Memory B cell (primary cell): ENCODE measurements at places on chromosomes 4 and X.

DNA sequence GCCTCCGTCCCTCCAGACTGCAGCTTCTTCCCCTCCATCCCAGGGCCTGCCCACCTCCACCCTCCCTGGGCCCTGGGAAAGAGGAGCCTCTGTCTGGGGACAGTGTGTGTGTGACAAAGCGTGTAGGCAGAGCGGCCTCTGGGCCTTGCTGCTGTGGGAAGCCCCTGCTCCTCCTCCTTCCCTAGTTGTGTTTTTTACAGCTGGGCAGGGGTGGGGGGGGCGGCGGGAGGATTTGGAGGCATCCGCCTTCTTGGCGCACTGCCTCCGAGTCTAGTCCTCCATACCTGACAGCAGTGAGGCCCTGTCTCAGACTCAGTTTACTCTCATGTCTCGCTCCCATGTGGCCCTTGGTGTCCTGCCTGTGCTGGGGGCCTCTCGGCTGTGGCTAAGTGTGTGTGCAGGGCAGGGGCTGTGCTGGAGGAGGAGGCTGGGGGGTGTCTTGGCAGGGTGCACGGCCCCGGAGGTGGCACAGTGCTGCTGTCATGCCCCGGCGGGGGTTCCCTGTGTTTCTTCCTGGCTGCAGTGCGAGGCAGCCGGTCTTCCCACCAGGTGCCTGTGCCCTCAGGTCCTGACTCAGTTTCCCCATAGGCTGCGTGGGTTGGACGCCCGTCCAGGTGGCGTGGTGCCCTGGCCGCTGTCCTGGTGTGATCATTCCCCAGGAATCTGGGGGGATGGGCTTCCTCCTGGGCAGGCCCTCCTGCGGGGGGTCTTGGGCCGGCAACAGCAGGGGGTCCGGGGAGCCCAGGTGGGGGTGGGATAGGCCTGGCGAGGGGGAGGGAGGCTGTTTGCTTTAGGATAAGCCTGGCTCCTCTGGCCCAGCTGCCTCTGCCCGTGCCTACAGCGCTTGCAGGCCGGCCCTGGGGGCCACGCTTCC is 7.0 kb downstream of the FGFRL1 start:
- no peak overlapping the region for H3K4me3 ChIP-seq
- H3K4me1 ChIP-seq = peaks cover 6% of the 10 kb centered on the region
- no peak for DNase-seq
- no peak overlapping the region for H3K27ac ChIP-seq
- peaks cover 1% of the 10 kb centered on the region for H3K27me3 ChIP-seq
- no peaks in the 10 kb centered on the region for H3K36me3 ChIP-seq

GRCh38 chr4:86132468-86132867 is 227.4 kb downstream of the MAPK10 start:
- H3K27ac ChIP-seq = no peak overlapping the region
- no peaks in the 10 kb centered on the region for H3K27me3 ChIP-seq
- DNase-seq = no peak
- no peaks in the 10 kb centered on the region for H3K4me1 ChIP-seq
- H3K36me3 ChIP-seq = no peaks in the 10 kb centered on the region

DNA sequence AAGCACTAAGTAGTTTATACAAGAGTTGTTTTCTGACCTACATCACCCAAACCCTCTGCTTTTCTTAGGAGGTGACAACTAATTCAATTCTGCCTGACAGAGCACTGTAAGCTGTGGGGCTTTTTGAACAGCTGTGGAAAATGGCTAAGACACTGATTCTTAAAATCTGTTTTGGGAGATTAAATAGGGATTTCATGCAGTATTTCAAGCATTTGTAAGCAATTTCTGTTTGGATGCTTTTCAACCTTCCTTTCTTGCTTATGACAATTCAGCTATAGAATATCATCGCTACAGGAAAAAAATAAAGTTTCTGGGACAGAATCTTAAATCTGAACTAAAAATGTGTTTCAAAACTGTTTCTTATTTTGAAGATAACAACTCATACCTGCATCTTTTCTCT is 459.5 kb downstream of the RAPGEF2 start:
- no peaks in the 10 kb centered on the region for H3K36me3 ChIP-seq
- no peak overlapping the region for H3K4me3 ChIP-seq

GRCh38 chrX:38770152-38770551 is 31.1 kb upstream of the MID1IP1 start:
- no peaks in the 10 kb centered on the region for H3K36me3 ChIP-seq
- DNase-seq = no peak
- peaks cover 2% of the 10 kb centered on the region for H3K27me3 ChIP-seq
- H3K27ac ChIP-seq = no peak overlapping the region
- H3K4me3 ChIP-seq = no peak overlapping the region

GRCh38 chrX:153780678-153781427 is at the start of gene SRPK3:
Gene SRPK3, plus strand, starts transcription at chrX:153781041. Its CDS starts 46 bp downstream, at chrX:153781087.
- peaks cover 7% of the 10 kb centered on the region for H3K27me3 ChIP-seq
- H3K27ac ChIP-seq = no peak within 1 kb of the TSS
- no peak for DNase-seq
- H3K4me3 ChIP-seq = peak within 1 kb of the TSS; percentile 4

DNA sequence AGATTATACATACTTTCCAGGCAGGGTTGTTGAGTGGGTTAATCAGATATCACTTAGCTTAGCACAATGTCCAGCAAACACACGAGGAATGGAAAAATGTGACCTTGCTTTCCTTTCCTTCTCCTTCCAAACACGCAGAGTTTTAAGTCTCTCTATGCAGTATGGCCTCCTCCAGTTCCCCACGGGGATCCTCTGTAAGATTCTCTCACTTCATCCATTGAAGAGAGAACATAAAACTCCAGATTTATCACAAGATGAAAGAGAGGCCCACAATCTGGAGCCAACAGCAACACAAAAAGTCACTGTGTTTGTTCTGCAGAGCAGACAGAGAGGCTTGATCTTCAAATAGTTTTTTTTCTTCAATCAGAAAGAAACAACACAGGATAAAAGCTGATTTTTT is 336.8 kb upstream of the CLNK start:
- DNase-seq = no peak
- H3K27ac ChIP-seq = no peak overlapping the region
- H3K4me3 ChIP-seq = no peak overlapping the region
- H3K4me1 ChIP-seq = peaks cover 5% of the 10 kb centered on the region
- H3K27me3 ChIP-seq = no peaks in the 10 kb centered on the region

DNA sequence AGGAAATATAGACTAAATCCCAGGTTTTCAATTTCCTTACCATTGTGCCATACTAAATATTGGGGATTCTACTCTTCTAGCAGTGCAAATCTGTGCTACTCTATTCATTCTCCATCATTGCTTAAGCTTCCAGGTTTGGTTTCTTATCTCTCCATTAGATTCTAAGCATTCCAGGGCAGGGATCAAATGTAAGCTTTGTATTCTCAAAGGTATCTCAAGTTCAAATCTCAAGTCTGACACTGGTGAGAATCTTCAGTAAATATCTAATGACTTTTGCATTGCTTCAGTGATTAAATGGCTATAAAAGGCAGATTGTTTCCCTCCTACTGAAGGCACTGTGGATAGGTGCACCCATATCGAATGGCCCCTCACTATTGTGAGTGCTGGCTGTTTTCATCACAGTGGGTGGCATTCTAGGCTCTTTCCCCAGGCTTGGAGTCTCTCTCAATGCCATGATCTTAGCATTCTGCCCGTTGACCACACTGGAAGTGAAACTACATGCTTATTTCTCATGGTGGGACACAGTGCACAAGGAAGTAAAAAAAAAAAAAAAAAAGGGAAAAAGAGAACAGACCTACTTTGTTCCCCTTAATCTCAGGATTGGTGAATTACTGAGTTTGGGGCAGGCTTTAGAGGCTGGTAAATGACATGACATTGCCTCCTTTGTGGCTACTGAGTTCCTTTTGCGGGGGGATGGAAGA is 28.7 kb downstream of the FAM9C start:
- DNase-seq = no peak
- no peaks in the 10 kb centered on the region for H3K27me3 ChIP-seq
- peaks cover 28% of the 10 kb centered on the region for H3K4me1 ChIP-seq
- H3K4me3 ChIP-seq = peak overlapping the region; percentile 21

DNA sequence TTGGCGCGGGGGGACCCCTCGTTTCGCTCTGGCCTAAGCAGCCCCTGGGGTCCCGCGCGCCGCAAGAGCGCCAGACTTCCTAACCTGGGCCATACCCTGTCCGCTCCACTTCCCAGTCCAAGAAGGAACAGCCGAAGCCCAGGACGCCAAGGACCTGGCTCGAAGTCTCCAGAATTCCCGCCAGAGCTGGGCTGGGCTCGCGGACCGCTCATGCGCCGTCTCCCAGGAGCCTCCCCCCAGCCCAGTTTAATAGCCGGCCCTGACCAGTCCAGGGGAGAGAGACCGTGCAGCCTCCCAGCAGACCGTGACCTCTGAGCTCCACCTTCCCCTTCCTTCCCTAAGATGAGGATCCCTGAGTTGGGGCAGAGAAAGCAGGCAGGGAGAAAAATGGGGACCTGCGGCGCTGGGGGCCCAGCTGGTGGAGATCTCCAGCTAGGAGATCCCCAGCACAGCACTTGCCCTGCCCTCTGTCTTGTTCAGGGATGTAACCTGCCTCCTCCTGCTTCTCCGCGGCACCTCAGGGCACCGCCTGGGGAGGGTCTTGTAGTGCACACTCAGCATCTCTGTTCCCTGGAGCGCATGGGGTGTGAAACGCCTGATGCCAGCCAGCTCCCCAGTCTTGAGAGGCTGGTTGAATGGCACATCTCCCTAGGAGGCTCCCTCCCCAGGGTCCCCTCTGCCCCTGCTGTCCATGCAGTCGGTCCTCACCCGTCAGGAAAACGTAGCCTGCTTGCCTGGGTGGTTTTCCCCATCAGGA is 1.2 kb upstream of the LETM1 start:
- peaks cover 7% of the 10 kb centered on the region for H3K36me3 ChIP-seq
- peak overlapping the region; percentile 82 for H3K4me3 ChIP-seq

- no peak for DNase-seq
- peaks cover 4% of the 10 kb centered on the region for H3K36me3 ChIP-seq
- H3K4me1 ChIP-seq = peaks cover 2% of the 10 kb centered on the region
- no peak overlapping the region for H3K27ac ChIP-seq
- H3K27me3 ChIP-seq = peaks cover 6% of the 10 kb centered on the region
- H3K4me3 ChIP-seq = no peak overlapping the region
These were observed 81.7 kb downstream of the RELL1 start for GRCh38 chr4:37604461-37604860.

DNA sequence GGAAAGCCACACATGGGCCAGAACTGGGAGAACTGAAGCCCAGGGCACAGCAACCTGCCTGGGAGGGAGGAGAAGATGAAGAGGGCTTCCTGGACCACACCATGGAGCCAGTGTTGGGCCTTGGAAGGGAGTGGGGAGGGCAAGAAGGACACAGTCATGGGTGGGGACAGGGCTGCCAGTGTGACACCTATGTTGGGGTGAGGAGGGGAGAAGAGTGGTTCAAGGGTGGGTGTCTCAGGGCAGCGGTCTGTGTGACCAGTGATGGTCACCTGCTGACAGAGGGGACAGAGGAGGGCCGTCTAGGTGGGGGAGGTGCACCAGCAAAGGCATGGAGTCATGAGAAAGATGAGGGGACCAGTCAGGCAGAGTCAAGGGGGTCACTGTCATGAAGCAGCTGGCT is 13.8 kb downstream of the MAGED2 start:
- peaks cover 7% of the 10 kb centered on the region for H3K27me3 ChIP-seq
- H3K4me1 ChIP-seq = peaks cover 8% of the 10 kb centered on the region
- peaks cover 1% of the 10 kb centered on the region for H3K36me3 ChIP-seq
- no peak overlapping the region for H3K27ac ChIP-seq
- H3K4me3 ChIP-seq = no peak overlapping the region

DNA sequence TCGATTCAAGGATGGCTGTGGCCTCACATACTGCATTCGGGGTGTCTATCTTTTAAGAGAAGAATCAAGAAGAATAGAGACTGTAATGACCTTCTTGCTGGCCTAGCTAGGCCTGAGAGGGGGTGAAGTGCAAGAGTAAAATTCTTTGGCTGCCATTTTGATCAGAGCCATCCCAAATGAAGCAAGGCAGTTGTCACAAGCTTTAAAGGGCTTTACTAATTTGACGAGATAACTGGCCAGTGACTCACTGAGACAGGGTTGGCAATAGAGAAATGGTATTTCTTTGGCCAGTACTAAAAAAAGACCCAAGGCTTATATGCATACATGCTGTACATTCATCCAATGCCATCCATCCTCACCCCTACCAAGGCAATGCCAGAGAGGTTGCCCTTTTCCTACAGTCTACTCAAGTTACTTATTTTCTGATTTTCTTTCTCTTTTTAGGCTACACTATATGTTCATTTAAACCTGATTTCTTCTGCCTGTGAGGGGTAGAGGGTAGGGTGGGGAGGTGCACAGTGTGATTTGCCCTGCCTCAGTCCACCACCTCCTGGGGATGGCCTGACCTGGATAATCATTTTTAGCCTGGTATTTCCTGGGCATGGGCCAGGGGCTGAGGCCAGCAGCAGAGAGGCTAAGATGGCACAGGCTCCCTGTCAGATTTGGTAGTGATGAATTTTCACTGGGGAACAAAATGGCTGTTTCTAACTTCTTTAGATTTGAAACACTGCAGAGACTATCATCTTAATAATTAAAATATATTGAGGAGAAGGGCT is 32.2 kb downstream of the ATG4A start:
- H3K4me1 ChIP-seq = peaks cover 2% of the 10 kb centered on the region
- peaks cover 4% of the 10 kb centered on the region for H3K36me3 ChIP-seq
- no peak overlapping the region for H3K27ac ChIP-seq
- DNase-seq = no peak
- no peaks in the 10 kb centered on the region for H3K27me3 ChIP-seq

- no peak overlapping the region for H3K4me3 ChIP-seq
- DNase-seq = no peak
- no peaks in the 10 kb centered on the region for H3K4me1 ChIP-seq
- no peak overlapping the region for H3K27ac ChIP-seq
These were observed 443.1 kb downstream of the HNRNPD start for GRCh38 chr4:81930506-81931238.

DNA sequence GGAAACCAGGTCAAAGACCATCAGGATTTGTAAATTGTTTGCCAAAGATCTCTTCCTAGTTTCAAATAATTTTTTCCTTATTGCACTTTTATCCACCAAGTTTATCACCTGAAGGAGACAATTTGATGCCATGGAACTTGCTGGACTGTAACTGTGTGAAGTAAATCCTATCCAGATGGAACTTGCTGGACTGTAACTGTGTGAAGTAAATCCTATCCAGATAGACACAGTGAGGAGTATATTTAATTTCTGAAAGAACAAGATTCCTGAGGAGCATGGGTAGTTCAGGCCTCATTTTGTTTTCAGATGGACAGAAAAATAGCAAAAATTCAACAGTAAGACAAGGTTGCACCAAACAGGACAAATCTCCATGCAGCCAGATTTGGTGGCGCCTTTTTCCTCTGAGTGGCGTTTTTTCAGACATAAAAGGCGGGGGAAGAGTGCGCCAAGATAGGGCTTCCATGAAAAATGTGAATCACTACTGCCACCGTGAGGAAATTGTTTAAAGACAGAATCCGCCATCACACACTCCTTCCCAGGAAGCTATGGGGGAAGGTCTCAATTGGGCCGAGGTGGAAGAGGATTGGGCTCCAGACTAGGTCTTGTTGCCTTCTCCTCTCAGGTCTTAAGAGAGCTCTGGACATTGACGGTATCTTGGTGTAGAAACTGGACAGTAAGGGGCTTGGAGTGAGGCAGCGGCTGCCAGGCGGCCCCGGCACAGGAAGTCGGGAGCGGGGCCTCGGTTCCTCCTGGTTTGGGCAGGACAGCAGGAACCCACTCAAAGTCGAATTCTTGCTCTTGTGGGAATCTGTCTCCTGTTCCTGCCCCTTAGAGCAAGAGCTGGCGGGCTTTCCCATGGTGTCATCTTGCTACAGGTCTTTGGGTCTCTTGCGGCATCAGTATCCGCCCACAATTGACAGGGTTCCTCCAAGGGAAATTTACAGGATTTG is 234.7 kb downstream of the OR13H1 start:
- no peak overlapping the region for H3K4me3 ChIP-seq
- H3K4me1 ChIP-seq = no peaks in the 10 kb centered on the region
- H3K36me3 ChIP-seq = no peaks in the 10 kb centered on the region
- H3K27ac ChIP-seq = no peak overlapping the region
- no peak for DNase-seq

- H3K27me3 ChIP-seq = peaks cover 10% of the 10 kb centered on the region
- no peaks in the 10 kb centered on the region for H3K36me3 ChIP-seq
- no peak overlapping the region for H3K4me3 ChIP-seq
These were observed 46.6 kb upstream of the SHISA3 start for GRCh38 chr4:42350611-42351182.
